CD4-positive, alpha-beta T cell treated with Interferon gamma for 1 hour (primary cell): ENCODE measurements at places on chromosomes 2 and 18.

DNA sequence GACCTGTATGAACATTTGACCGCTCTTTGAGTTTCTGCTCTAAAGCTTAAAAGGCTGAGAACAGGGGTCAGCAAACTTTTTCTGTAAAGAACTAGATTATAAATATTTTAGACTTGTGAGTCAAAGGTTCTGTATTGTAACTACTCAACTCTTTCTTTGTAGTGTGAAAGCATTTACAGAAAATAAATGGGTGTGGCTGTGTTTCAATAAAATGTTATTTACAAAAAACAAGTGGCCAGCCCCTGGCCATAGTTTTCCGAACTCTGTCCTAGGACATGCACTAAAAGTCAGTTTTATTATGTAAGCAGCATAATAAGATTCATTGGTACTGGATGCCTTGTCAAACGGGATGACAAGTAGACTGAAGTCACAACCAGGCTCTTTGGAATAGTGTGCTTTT, 434.9 kb downstream of the ZEB2 start:
- DNase-seq, result no peak

DNA sequence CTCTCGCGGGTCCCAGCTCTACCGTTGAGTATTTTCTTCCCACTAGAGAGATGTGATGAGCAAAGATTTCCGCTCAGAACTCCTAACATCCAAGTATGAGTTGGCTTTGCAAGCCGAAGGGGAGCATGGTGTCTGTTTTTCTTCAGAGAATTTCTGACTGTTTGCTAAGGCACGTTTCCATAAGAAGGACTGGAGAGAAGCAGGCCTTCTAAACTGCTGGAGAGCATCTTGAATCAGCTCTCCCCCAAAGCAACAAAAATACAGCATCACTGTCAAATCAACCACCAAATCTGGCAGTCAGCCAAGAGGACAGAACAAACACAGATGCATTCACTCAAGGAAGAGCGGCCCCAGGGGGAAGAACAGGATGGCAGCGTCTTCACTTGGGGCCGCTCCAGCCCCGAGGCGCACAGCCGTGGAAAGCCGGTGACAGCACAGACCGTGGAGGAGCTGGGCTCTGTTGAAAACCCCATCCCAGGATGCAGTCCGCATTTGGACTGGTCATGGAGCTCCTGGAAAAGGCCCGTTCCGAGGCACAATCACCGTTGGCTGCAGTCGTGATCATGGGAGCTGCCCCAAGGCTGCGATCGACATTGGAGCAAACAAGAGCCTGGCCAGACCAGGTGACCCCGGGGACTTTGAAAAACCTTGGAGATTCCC, 101.4 kb downstream of the NFATC1 start:
- DNase-seq, result no peak

DNA sequence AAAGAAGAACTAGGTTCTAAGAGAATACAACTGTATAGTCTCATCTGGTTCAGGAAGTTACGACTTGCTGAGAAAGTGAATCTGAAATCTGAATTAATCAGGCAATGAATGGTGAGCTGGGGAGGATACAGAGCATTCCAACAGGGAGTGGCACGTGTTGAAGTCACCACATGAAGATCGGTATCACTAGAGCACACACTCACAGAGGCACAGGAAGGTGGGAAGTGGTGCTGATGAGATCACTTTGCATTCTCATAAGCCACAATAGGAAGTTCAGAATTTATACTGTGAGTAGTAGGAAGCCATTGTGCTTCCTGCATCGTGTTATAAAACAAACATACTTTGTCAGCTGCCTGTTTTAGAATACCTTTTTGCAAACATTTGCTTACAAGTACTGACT, 615.0 kb upstream of the DDX18 start:
- no peak for DNase-seq

- no peak for DNase-seq
These were observed 141.1 kb downstream of the CCBE1 start for GRCh38 chr18:59555995-59556659.

- no peak for DNase-seq
These were observed 46.2 kb downstream of the COL4A4 start for GRCh38 chr2:227117852-227118251.

DNA sequence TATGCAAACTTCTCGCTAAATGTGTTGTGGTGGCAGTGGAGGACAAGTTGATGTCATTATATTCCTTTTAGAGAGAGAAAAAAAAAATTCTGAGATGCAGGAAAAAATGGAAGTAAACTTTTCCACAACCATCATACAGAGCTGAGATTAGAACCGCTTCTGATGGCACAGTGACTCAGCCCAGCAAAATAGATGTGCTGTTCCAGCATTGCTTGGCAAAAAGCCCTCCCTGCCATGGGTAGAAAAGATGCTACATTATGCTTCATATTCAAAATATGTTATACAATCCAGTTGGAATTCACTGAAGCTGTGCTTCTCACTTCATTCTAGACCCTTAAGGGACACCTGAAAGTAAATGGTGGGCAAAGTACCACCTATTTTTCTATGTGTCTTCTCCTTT, 1047.6 kb upstream of the FANCL start:
- no peak for DNase-seq

- no peak for DNase-seq
These were observed 31.0 kb upstream of the GALR1 start for GRCh38 chr18:77218642-77219041.

- DNase-seq, result peak; percentile 87
These were observed at the start of gene EPAS1 for GRCh38 chr2:46296840-46297545. Gene EPAS1, plus strand, starts transcription at chr2:46297407. Its CDS starts 505 bp downstream, at chr2:46297912.

GRCh38 chr18:79394534-79395307, 1.0 kb upstream of the NFATC1 start:
- DNase-seq, result peak; percentile 54
